ENCODE measurements at places on chromosomes 13 and 19.

- DNase-seq: no peak
Observed at GRCh38 chr19:49790866-49791265, 22.2 kb downstream of the FUZ start.

DNA sequence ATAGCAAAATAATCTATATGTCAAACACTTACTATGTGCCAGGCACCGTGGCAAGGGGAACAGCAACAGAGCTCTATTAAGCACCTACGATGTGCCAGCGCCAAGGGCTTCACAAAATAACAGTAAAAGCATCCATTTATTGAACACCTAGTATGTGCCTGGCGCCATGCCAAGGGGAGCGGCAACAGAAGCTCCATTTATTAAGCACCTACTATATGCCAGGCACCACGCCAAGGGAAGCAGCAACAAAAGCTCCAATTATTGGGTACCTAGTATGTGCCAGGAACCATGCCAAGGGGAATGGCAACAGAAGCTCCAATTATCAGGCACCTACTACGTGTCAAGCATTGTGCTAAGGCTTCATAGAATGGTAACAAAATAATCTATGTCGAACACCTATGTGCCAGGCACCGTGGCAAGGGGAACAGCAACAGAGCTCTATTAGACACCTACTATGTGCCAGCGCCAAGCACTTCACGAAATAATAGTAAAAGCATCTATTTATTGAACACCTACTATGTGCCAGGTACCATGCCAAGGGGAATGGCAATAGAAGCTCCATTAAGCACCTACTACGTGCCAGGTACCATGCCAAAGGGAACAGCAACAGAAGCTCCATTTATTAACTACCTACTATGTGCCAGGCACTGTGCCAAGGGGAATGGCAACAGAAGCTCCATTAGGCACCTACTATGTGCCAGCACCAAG, 107.7 kb downstream of the PTPRS start:
- no peak for DNase-seq

DNA sequence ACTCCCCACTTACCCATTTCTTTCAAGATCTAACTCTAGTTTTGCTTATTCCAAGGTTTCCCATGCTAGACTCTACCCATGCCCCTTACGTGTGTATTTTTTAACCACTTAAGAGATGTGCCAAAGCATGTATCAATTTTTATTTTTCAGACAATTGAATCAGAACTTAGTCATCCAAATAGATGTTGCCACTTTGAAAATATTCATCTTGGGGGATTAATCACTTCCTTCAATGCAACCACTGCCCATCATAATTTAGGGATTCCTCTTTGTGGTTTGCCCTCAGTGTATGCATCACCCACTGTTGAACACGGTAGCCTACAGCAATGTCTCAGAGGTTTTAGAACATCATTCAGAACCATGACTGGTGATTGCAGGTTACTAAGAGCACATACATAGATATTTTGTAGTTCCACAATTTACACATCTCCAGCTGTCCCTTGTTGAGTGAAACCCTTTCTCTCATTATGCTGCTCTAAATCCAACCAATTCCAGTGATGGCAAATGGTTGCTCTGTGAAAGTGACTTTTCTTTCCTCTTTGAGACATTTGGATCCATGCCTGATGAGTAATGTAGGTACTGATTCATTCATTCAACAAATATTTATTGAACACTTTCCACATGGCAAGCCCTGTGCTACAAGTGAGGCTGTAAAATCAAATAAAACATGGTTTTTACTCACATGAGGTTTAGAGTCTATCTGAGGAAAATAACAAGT, 60.6 kb upstream of the SERP2 start:
- no peak for DNase-seq

- DNase-seq: no peak
Observed at GRCh38 chr13:37382146-37382545, 216.4 kb downstream of the POSTN start.

GRCh38 chr13:92842145-92842544, 384.5 kb upstream of the GPC6 start:
- no peak for DNase-seq

- DNase-seq: no peak
Observed at GRCh38 chr13:107208889-107209288, 641.0 kb upstream of the ARGLU1 start.

GRCh38 chr19:46411925-46412649, 1.3 kb downstream of the CCDC8 start:
- DNase-seq: no peak

DNA sequence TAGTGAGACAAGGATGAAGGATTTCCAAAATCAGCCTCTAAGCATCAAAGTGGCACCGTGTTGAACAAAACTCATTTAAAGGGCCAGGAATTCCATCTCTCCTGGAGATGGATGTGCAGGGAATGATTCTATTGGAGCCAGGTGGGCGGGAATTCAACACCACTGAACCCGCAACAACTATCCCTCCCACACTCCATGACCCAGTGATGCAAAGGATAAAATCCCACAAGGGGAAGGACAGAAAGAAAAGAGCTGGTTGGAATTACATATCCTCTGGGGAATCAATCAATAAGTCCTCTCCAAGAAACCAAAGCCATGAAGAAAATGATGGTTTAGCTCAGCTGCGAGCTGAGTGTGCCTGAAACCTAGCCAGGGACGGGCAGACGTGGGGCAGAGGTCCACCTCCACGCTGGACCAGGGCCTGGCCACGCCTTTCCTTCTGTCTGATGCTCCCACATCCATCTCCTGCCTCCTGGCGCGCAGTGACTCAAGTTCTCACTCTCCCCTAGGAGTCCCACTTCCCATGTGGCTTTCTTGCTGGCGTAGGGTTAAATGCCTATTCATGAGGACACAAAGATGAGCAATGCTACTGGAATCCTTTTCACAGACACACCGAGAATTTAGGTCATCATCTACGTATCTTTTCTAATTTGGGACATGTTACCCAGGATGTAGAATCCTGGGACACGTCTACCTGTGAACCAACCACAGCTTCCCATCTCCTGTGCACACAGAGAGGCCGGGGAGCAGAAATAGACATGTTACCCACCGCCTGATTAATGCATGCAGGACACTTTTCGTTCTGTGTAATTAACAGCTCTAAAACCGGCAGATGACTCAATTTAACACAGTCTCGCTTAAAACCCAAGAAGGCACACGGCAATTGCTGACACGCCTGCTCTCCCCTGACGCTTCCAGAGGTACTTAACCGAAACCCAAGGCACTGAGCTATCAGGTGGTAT, 48.6 kb downstream of the PEPD start:
- DNase-seq: no peak

GRCh38 chr13:58190577-58190976, 559.0 kb downstream of the PCDH17 start:
- no peak for DNase-seq

GRCh38 chr13:51728972-51729371, 75.0 kb downstream of the DHRS12 start:
- DNase-seq: no peak

DNA sequence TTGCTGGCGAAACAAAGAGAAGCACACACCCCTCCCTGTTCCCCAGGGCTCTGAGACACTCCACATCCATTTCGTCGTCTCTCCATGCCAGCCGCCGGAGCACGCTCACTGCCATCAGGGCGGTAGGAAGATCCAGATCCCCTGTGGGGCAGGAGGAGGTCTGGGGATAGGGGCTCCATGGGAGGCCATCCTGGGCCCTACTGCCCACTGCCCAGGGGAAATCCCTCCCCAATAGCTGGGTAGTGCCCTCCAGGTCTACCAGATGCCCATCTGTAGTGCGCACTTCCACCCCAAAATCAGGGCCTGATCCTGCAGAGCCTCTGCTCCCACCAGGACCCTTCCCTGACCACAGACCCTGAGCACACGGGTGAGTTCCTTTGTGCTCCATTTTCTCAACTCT, 80.3 kb downstream of the EFNB2 start:
- no peak for DNase-seq

DNA sequence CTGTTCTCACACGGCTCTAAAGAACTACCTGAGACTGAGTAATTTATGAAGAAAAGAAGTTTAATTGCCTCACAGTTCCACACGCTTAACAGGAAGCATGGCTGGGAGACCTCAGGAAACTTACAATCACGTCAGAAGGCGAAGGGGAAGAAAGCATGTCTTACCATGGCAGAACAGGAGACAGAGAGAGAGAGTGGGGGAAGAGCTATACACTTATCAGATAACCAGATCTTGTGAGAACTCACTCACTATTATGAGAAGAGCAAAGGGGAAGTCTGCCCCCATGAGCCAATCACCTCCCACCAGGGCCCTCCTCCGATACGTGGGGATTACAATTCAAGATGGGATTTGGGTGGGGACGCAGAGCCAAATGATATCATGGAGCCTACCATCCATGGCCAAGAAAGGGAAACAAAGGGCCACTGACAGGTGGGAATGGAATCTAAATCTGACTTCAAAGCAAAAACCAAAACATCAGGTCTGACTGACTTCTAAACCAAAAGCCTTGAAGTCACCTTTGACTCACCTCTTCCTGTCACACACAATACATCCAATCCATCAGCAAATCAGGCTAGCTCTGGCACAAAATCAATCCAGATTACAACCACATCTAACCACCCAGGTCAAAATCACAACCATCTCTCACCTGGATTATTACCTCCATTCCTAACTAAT, 189.7 kb downstream of the ENOX1 start:
- no peak for DNase-seq

DNA sequence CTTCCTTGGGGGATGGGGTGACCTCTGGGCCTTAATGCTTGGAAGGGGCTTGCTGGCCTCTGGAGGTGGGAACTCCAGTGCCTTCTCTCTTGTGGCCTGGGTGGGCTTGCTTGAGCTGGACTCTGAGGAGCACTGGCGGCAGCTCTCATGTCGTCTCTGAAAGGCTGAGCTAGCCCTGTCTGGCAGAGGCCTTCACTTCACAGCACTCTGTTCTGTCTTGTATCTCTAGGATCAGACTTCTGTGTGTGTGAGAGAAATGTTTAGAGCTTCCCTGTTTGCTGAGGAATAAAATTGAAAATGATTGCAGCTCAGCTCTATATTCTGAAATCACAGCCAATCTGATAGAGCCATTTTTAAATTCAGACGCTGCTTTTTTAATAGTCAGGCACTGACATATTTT, 185.3 kb downstream of the KCNRG start:
- no peak for DNase-seq

- no peak for DNase-seq
Observed at GRCh38 chr13:28333204-28333881, 161.6 kb downstream of the FLT1 start.

DNA sequence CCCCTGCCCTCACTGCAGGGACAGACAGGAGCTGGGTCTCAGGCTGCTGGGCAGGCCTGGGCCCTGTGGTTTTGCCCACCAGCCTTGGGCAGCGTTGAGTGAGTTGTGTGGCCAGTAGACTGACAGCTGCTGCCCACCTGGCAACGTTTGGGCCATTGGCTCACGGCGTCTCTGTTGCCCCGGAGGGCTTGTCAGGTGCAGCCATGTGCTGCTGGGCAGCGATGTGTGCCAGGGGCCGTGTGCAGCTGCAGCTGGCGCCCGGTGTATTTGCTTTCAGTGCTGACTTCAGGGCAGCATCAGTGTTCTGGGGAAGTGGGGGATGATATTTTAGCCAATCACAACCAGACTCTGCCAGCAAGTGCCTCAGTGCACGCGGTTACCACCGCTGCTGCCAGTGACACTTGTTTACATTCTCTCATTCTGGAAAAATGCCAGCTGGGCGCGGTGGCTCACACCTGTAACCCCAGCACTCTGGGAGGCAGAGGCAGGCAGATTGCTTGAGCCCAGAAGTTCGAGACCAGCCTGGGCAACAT, 10.6 kb downstream of the FZR1 start:
- peak; percentile 74 for DNase-seq

GRCh38 chr19:27909185-27909840, 1303.6 kb downstream of the UQCRFS1 start:
- no peak for DNase-seq

DNA sequence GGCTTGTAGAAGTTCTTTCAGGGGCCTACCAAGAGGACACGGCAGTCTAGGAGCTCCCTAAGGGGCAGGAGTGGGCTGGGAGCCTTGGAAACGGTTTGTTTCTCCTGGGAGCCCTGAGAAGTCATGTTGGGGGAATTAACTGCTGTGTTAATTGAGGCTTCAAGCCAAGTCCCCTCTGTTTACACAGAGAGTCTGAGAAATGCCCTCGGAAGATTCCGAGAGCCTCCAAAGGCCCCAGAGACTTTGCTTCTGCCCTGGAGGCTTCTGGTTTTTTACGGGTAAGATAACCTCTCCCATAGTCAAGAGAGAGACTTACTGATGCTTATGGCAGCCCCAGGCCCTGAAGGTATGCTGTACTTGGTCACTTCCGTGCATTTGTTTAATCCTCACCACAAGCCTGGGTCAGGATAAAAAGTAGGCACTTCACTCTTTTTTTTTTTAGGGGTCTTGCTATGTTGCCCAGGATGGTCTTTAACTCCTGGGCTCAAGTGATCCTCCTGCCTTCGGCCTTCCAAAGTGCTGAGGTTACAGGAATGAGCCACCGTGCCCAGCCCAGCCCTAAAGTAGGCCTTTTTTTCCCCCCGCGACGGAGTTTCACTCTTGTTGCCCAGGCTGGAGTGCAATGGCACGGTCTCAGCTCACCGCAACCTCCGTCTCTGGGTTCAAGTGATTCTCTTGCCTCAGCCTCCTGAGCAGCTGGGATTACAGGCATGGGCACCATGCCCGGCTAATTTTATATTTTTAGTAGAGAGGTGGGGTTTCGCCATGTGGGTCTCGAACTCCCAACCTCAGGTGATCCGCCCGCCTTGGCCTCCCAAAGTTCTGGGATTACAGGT, 15.2 kb downstream of the IER2 start:
- DNase-seq: no peak

DNA sequence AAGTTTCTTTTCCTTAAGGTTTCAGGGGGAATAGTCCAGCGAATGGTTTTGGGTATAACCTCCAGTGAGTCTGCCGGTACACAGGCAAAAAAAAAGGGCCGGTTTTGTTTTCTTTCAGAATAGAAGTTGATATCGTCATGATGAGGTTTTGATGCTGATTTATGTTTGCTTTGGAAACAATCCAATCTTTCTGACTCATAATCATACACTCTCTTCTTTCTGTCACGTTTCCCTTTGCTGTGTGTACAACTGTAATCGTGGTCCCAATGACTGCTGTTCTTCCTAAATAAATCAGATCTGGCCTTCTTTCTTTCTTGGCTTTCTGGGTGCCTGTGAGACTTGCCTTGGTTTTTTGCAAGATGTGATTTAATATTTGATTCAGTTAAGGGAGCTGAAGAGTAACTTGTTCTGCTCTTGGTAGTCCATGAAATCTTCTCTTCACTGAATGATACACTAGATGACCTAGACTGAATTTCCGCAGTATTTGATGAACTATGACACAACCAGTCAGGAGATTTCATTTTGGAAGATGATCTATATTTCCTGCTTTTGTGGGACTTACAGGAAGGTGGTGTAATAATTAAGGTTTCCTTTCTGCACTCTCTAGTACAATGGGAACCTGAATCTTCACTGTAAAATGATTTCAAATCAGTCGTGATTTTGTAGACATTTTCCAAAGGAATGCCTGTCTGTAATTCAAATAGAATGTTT, 34.9 kb upstream of the METTL21C start:
- DNase-seq: no peak

DNA sequence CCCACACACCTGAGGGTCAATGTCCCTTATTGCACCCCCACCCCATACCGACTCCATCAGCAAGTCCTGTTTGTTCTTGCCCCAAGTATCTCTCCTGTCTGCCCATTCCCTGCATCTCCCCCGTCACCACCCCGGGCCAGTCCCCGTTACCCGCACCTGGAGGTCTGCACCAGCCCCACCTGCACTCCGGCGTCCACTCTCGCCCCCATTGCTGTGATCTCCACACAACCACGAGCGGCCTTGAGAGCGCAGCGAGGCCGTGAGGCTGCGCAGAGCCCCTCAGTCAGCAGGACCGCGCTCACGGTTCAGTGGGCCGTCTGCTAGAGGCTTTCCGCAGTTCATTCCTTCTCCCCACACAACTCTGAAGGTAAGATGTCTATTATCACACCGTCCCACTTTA, 152.8 kb downstream of the KATNAL1 start:
- no peak for DNase-seq

- DNase-seq: no peak
Observed at GRCh38 chr19:6530386-6531162, at the start of gene TNFSF9. Gene TNFSF9, plus strand, starts transcription at chr19:6531026. Its CDS starts 11 bp downstream, at chr19:6531037.
